ENCODE measurements at places on chromosomes 1 and 21.
A peak's percentile ranks its signal among the peaks of the same experiment; 100 is the strongest.

GRCh38 chr1:54409156-54410142 is 3.3 kb upstream of the SSBP3 start:
- DNase-seq, result no peak

DNA sequence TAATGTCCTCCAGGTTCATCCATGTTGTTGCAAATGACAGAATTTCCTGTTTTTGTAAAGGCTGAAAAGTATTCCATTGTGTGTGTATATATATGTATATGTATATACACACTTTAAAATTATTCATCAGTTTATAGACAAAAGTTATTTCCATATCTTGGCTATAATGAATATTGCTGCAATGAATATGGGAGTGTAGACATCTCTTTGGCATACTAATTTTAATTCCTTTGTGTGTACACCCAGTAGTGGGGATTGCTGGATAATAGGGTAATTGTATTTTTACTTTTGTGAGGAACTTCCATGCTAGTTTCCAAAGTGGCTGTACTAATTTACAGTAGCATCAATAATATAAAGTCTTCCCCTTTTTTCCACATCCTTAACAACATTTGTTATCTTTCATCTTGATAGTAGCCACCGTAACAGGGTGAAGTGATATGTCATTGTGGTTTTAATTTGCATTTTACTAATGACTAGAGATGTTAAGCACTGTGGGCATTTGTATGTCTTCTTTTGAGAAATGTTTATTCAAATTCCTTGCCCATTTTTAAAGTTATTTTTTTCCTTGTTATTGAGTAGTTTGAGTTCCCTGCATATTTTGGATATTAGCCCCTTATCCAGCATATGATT is 243.0 kb downstream of the PDE4B start:
- peak; percentile 7 for DNase-seq

DNA sequence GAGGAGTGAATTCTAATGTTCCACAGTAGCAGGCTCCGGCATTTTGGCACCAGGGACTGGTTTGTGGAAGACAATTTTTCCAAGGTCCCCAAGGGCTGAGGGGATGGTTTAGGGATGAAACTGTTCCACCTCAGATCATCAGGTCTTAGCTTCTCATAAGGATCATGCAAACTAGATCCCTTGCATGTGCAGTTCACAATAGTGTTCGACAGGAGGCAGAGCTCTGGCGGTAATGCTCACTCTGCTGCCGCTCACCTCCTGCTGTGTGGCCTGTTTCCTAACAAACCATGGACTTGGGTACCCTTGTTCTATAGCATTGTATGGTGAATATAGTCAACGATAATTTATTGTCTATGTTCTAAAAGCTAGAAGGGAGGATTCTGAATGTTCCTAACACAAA is 16.6 kb downstream of the CRNN start:
- peak; percentile 5 for DNase-seq

DNA sequence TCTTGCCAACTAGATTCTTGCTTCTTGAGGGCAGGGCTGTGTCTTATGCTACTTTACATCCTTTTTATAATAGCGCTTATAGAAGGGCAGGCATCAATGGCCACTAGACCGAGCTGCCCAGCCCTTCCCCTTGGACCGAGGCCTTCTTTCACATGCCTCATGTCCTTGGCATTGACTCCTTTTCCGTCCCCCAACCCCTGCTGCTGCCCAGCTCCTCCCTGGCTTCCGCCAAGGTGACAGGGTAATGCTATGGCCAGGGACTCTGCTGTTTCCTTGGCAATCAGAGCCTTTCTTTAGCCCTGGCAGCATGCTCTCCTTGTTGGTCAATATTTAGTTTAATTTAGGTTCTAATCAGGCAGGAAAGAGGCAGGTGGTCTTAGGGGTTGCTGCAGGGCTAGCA is 48.2 kb downstream of the DDX20 start:
- DNase-seq, result no peak

GRCh38 chr1:204408074-204408507 is 3.5 kb downstream of the PPP1R15B start:
- DNase-seq, result peak; percentile 73

DNA sequence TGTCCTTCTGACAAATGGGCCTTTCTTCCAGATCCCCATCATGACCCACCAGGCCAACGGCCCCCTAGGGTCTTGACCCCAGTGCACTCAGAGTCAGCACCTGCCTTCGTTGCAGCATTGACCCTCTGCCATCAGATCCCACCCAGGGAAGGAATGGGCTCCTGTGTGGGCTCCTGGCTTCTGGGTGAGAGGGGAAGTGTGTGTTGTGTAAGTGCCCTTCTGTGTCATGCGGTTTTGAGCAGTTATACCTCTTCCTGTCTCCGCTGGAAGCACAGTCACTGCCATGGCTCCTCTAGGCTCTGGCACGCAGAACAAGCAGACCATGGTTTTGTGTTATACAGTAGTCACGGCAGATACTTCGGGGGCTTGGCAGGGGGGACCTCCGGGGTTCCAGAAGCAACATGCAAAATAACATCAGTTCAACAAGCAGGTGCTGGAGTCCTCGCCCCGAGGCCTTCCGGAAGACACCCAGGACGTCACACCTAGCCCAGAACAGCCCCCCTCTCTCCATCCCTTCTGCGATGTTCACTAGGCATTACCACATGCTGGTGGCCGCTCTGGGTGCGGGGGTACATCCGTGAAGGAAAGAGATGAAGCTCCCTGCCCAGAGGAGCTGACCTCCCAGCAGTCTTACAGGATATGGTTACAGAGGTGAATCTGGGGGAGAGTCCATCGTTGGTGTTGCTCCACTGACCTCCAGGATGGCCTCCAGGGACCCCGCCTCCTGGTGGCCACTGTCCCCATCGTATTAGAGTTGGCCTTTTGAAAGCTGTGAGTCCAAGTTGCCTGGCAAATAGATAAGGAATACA is 17.4 kb upstream of the KCNAB2 start:
- no peak for DNase-seq

DNA sequence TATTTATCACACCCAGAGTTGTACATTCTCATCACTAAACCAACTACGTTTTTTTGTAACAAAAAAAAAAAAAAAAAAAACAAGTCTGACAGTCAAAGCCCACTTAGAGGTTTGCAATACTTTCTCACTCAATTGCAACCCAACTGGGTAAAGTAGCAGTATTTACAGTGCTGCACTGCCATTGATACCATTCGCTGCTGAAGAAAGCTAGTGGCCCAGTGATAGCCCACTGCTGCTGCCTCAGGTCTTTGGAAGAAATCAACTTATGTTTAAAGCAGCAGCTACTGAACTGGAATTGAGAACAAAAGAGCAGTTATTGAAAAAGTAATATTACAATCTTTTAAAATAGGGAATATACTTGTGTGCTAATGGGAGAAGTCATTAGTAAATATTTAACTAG is 2.7 kb downstream of the HNRNPU start:
- no peak for DNase-seq

- DNase-seq, result no peak
Observed at GRCh38 chr21:26837539-26837938, 7.7 kb downstream of the ADAMTS1 start.

DNA sequence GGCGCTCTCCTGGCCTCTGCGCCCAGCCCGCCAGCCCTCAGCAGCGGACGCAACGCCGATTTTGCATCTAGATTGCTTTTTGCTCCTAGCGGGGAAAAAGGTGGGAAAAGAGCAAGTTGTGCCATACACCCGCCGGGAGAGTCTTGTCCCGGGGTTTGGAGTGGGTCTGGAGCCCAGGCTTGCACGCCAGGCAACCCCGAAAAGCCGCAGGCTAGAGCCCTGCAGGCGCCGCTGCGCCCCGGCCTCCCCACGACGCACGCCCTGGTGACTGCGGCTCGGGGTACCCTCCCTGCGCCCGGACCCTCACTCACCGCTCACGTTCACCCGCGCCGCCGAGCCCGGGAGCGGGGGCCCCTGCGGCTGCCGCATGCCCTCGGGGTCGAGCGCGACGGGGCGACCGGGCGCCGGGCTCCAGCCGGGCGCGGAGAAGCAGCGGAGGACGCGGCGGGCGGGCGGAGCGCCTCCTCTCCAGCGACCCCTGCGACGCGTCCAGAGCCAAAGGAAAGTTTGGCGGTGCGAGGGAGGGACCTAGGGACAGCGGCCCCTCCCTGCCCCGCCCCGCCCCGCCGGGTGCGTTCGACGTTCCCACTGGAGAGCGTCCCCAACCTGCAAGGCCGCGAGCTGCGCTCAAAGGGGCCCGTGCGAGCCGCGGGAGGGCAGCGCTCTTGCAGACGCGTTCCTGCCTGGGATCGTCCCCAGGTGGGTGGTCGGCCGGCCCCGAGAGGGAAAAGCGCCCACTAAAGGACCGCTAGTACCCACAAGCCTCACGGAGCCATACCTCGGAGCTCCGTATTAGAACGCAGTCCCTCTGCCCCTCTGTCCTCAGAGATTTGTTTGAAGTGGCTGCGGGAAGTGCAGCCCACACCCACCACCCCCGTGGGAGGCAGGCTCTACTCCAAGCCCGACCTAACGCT is at the start of gene LPAR3:
Gene LPAR3 (minus strand): TSS at position 502 of the 914 bp plus-strand sequence. CDS start 27,086 bp downstream, outside the sequence.
- DNase-seq, result no peak

DNA sequence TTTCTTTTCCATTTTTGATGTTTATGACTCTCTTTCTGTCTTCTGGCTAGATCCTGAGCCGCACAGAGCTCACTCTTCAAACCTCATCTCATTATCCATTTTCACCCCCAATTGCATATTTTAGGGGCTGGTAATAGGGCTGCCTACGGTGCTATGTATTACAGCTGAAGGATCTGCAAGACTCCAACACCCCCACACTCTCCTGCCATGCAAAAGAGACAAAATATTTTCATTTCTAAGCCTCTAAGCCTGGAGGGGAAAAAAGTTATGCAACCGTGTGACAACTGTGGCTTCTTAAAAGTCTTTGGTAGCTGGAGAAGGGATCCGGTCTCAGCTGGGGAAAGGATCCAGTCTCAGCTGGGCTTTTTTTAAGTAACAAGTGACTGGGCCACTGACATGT is 311.6 kb downstream of the NPHP4 start:
- DNase-seq, result no peak

GRCh38 chr1:234102583-234102982 is 198.1 kb downstream of the SLC35F3 start:
- peak; percentile 13 for DNase-seq

DNA sequence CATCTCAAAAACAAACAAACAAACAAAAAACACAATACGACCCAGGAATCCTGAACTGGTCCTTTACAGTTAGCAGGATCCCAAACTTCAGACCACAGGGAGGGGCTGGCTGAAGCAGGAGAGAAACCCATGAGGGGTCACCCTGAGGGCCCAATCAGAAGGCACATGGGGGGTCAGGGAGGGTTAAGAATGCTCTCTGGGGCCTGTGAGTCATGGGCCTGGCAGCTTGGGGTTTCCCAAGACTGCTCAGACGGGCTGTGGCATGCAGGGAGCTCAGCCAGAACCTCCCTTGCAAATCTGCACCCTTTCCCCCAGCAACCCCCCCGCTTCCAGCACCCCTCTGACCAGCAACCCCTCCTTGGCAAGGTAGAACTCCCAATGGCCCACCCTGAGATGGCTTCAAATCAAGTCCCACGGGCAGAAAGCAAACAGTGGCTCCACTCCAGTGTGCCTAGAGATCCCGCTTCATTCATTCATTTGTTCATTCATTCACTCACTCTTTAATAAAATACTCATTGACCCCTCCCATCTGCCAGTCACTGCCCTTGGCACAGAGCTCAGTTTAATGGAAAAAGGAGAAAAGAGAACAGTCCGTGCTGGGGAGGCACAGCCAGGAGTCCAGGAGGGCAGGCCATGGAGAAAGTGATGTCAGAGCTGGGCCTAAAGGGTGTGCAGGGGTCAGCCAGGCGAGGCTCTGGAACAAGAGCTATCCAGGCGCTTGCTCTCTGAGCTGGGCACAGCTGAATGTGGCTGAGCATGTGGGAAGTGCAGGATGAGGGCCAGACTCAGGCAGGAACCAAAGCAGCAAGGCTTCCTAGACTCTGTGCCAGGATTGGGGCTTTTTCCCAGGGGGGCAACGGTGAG is 8.2 kb downstream of the UQCRHL start:
- DNase-seq, result peak; percentile 98

DNA sequence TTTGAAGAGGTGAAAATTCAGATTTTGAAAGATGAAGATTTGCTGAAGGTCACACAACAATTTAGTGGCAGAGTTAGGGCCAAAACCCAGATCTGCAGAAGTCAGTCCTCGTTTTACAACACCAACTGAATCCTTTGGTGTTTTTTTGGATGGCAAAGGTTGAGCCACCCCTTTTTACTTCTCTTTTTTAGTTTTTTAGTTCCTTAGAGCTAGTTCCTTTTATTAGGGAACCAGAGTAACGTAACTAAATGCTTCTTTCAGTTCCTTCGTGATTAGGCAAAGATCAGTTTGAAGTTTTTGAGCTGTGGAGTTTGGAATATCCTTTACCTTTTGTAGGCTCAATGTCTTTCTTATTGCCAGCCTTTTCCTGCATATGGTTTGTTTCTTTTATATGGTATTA is 67.9 kb upstream of the ARID1A start:
- DNase-seq, result no peak

DNA sequence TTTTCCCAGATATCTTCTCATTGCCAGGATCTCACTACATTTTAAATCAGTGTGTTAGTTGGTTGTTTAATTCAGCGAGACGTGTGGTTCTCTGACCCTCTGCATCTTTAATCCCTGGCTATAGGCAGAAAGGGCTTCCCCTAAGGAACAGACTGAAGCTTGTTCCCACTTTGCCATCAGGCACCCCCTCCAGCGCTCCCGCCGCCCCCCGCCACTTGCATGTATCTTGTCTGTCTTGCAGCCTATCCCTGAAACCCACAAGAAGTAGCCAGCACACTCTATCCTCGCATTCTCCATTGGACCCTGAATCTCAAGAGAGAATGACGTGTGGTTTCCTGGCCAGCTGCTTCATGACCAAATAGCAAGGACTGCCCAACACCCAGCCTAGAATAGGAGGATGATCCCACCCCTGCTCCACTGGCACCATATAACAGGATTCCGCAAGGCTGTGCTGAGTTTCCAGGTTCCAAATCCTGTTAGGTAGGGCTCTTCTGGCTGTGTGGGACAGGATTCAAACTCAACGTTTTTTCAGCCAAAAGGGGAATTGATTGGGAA is 7.8 kb downstream of the CLDN19 start:
- DNase-seq, result no peak

DNA sequence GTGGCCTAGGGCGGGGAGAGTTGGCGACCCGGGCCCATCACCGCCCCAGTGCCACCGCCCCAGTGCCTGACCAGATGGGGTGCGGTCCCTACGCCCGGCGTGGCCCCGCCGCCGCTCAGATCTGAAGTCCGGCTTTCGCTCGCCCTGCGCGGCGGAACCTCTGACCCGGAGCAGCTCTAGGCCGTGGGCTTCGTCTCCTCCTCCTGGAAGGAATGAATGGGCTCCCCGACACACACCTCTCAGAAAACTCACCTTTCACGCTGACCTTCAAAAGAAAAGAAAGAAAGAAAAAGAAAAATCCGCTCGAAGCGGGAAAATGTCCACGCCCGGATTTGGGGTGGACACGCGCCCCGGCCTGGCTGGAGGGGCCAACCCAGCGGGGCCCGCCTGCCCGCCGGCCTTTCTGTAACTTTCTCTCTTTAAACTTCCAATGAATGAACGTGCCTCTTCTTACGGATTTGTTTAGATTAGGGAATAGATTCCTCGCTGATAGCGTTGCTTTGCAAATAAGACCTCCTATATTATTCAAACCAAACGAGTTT is 5.4 kb upstream of the SIM2 start:
- DNase-seq, result no peak

Data from AG10803 (cell line).